ENCODE measurements at places on chromosomes 5 and 9. TPM values are rescaled to one million over a fixed set of nuclear protein-coding genes. Genes with fewer than 3 reads are reported as not detected.

DNA sequence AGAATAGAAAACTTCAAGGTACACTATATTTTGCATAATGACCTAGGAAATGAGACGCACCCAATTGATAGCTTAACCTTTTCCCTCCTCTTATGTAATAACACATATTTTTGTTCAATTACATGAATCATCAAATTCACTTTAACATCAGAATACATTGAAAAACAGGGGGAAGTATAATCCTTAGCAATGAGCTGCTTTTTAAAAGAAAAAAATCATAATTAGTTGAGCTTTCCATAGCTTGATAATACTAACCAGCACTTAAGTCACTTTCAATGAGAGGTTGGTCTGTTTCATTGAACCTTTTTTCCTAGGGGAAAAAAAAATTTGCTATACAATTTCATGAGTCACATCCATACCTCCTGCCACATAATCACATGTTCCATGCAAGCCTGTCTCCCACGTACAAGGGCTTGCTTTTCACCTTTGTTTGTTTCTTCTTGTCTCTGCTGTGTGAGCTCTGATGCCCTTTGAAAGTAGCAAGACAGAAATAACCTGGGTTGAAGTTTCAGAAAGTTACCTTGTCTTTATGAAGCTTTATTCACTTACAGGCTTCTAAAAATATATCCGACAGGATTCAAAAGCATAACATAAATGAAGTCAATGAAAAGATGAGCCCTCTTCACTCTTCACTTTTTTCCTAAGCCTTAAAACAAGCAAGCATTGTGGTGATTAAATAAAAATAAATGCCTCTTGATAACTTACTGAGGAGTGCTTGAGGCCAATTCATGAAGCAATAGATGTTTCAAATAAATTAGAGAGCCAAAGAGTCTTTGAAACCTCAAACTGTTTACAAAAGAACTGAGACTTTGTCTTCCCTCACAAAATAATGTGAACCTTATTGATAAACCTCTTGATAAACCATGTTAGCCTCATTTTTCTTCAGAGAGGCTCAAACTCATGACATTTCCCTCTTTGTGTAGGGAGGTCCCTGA, 108.5 kb downstream of the FEM1C start:
- DNase-seq: no peak

STK10 gene
- 44.9 TPM for polyA plus RNA-seq

DNA sequence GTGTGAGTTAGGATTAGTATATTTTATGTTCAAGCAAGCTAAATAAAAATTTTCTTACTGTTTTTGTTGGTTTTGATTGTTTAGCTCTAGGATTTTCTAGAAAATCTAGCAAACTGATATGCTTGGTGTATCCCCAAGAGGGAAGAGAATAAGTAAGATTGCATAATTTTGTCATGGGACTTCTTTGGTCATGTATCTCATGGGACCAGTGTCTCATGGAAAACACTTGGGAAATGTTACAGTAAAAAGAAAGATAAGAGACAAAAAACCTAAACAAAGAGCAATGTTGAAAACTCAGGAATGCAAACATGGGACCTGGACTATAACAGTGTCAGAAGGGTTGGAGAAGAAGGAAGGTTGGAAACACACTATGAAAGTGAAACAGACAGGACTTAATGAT, 119.4 kb downstream of the TLR4 start:
- DNase-seq: no peak

GRCh38 chr9:87387351-87388011, 110.2 kb upstream of the DAPK1 start:
- DNase-seq: no peak

DNA sequence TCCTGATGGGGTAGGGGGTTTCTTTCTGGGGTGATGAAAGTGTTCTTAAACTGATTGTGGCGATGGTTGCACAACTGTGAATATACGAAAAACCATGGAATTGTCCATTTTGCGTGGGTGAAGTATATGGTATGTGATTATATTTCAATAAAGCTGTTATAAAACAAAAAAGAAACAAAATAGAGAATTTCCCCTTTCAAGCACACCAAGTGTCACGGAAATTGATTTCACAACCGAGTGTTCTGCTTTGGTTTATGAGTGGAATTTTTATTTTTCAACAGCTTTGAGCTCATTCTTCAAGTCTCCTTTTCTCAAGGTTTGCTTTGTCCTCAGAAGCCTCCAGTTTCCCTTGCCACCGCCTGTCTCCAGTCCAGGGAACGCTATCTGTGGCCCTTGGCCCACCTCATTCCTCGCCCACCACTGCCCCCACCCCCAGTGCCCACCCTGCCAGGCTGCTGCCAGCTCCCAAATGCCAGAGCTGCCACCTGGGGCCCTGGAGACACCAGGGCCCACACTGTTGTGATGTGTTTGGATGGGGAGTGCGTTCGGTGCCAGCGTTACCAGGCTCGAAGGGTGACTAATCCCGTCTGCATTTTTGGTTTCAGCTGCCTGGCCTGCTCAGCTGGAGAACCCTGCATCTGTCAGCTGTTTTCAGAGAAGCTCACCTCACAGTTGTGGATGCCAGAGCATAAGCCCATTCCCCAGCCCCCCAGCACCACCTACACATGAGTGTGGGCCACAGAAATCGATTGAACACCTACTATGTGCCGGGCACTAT, 30.4 kb downstream of the DUSP1 start:
- DNase-seq: no peak

GRCh38 chr5:6725421-6725820, 12.2 kb downstream of the TENT4A start:
- no peak for DNase-seq

DNA sequence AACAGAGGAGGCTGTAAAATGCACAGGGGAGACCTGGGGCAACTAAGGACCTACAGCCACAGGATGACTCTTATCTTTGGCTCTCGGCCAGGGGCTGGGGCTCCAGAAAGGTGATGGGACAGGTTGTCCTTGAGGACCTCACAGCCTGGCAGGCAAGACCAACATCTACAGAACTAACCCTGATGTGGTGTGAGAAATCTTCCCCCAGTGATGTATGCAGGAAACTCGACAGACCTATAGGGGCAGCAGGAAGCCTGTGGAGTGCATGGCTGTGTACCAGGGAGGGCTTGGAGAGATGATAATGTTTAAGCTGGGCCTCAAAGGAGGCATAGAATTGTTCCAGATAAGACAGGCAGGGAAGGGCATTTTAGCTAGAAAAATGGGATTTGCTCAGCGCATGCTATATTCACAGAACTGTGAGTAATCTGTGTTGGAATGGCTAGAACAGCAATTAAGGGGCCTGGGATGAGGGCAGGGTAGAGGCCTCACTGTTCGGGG, 68.5 kb upstream of the SLC25A51 start:
- DNase-seq: no peak

- no peak for DNase-seq
Measured at GRCh38 chr5:178413988-178414387, 176.2 kb downstream of the COL23A1 start.

CDKN2A gene
- polyA plus RNA-seq: 5.3 TPM

DNA sequence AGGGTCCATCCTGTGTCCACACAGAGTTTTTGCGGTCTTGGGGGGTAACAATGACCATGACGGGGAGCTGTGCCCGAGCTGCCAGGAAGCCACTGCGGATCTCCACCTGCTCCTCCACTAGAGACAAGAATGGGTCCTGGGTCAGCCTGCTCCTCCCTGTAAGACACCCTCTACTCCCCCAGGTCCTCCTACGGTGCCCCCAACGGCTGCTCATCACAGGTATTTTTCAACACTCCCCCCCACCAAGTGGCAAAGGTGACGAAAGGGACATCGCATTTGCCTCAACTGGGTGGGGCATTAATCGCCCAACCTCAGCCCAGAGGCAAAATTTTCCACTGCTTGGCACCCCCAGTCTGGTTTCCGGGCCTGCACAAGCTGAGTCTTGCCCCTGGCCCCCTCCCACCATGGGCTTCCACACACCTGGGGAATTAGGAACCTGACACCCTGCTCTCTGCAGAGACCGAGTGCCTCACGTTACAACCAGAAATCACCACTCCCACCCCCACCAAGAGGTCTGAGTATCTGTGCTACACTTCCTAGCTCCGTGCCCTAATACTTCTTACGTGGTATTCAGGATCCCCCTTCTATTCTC, 9.6 kb downstream of the NOL6 start:
- DNase-seq: no peak

DNA sequence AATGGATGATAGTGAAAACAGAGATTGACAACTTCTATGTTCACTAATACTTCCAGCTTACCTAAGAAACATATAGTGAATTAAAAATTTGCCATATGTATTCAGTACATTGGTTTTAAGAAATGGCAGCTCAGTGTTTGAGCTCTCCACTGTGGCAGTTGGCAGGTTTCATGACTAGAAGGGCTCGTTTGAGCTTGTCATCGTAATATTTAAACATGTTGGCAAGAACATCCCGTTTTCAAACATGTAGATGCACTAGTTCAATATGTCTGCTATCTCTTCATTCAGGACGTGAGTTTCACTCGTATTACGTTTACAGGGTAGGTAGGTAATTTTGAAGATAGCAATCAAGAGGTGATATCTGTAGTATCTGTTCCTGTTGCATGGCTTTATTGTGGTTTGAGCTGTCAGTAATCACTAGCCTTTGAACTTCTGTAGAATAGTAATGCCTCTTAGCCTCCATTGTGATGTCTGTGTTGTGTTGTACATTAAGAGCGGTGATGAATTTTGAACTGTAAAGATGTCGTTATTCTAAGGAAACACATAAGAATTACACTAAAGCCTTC, 74.8 kb downstream of the NLN start:
- no peak for DNase-seq

All from thymus (tissue), 14 donors.